ENCODE measurements at places on chromosomes 7 and 10.

DNA sequence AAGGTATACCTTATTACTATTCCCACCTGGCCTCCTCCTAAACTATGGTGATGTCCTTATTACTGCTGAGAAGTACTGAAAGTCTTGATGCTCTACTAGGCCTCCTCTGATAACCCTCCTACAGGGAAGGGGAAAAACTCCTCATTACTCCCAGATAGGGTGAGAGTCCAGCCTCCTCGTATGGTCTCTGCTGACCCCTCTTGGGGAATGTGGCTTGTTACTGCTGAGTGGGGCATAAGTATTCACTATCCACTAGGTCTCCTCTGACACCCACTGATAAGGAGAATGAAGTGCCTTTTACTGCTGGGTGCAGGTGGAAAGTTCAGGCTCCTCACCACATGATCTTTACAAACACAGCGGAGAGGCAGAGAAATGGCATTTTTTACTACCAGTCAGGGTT lies 222.9 kb downstream of the CHRM2 start:
- DNase-seq, result no peak

GRCh38 chr7:46576950-46577349 lies 655.9 kb upstream of the IGFBP3 start:
- DNase-seq, result no peak

DNA sequence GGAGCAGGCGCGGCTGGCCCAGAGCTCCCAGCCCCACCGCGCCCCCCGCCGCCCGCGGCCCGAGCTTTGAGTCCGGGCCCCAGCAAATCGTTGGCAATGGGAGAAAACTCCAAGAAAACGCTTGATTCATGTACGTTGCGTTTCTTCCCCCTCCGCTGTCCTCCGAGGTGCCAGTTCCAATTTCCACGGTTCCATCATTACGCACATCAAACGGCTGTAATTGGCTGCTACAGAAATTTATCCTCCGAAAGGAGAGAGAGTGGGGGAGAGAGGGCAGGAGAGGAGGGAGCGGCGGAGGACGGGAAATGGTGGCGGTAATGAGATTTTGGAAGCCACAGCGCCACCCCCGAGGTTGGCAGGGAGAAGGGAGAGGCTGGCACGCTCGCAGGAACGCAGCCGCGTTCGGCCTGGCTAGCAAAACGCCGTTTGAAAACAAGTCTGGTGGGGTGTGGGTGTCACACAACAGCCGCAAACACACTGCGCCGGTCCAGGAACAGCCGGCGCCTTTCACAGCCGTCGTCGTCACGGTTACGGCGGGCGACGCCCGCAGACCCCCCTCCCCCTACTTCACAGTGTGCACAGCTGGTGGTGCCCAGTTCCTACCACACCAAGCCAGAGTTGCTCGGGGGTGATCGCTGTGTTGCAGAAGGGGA lies 57.5 kb downstream of the UNCX start:
- no peak for DNase-seq

DNA sequence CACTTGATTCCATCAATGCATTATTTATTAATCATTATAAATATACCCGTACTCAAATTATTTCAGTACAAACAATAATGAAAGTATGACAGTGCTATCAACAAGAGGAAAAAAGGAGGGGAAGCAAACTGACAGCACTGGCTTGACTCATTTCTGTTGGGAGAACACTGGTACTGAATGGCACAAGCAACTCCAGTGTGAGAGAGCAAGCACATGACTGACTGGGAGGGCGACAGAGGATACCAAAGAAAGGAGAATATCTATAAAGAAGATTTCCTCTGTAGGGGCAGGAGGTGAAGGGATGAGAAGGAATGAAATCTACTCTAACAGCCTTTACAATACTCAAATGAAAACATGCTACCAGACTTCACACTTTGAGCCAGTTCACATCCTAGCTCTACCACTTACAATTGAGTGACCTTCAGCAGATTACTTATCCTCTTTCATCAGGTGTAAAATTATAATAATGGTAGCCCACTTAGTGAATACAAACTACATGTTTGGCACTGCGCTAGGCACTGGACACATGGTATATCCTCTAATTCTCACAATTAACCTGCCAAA lies 1.5 kb downstream of the USP54 start:
- no peak for DNase-seq

- no peak for DNase-seq
Observed at GRCh38 chr10:110553905-110554304, 13.6 kb upstream of the SMC3 start.

DNA sequence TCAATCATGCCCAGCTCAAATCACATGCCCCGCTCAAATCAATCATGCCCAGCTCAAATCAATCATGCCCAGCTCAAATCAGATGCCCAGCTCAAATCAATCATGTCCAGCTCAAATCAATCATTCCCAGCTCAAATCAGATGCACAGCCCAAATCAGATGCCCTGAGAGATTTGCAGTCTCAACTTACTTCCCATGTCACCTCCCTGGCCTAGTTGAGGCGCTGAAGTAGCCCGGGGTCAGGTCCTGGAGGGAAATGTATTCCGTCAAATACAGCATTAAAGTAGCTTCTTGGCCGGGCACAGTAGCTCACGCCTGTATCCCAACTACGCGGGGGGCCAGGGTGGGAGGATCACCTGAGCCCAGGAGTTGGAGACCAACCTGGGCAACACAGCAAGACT lies 15.7 kb upstream of the PRKAR1B start:
- no peak for DNase-seq

GRCh38 chr10:37146443-37146842 lies 21.0 kb downstream of the ANKRD30A start:
- no peak for DNase-seq

- DNase-seq, result no peak
Observed at GRCh38 chr10:930625-931325, 730 bp downstream of the LARP4B start.

DNA sequence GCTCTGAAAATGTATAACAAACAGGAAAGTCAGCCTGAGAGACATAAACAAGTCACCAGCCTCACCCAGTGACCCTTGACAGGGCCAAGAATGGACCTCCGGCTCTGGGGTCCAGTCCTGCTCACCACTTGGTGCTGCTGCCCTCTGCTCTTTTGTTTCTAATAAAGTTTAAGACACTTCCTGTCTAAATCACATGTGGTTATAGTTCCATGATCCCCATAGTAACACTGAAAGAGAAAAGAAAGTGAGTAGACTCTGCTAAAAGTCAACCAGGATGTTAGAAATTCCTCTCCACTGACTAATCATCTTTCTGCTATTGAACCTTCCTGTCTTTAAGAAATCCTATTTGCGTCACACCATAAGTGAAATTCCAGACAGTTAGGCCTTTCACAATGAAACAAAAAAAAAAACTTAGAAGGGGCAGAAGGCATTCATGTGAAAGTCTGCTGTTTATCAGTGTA lies 179.2 kb upstream of the BET1 start:
- DNase-seq, result no peak

DNA sequence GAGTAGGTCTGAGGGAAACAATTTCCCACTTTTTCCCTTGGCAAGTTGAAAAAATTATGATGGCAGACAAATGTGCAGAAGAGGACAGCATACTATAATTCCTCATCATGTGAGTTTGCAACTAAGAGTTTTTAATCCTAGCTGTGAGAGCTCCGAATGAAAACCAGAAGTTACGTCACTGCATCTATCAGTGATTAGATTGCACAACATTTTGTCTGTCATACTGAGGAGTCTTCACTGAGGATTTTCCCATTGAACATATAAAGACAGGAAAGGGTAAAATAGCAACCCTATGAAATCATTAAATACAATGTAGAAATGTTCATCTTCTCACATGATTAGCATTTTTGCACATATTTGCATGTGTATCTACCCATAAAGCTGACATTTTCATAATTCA lies 45.8 kb downstream of the ZNF736 start:
- no peak for DNase-seq

GRCh38 chr10:132630666-132631337 lies 93.2 kb downstream of the INPP5A start:
- DNase-seq, result no peak

- DNase-seq, result no peak
Observed at GRCh38 chr7:142865766-142866165, 10.9 kb downstream of the EPHB6 start.

GRCh38 chr10:68408898-68409518 lies 1.9 kb upstream of the RUFY2 start:
- DNase-seq, result no peak

DNA sequence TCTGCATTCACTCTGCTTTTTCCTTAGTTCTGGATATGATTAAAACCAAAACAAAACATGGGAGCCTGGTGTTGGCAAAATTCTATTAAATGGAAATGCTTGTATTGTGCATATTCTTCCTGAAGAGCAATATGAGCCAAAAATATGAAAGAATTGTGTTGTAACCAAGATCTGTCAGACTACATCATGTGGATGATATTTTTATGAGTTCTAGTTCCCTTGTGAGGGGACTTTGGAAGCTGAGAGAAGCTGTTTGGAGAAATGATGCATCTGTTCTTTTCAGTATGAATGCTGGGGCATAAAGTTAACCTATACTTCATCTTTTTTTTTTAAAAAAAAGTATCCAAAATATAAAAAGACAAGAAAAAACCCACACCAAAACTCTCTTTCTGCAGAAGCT lies 782.7 kb downstream of the ANKRD7 start:
- DNase-seq, result no peak

DNA sequence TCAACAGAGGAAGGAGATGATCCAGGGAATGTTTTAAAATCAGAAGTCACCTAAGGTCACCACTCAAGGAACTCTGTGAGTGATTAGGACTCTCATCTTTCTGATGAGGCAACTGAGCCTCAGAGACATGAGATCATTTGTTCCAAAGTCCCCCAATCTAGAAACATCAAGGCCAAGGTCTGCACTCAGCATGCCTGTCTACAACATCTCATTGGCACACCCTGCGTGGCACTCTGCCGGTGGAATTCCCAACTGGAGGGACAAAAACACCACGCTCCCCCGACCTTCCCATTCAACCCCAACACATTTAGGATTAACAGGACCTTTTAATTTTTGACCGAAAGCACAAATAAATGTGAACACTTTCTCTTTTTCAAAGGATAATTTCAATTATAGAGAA lies 31.4 kb downstream of the CPXM2 start:
- DNase-seq, result no peak

DNA sequence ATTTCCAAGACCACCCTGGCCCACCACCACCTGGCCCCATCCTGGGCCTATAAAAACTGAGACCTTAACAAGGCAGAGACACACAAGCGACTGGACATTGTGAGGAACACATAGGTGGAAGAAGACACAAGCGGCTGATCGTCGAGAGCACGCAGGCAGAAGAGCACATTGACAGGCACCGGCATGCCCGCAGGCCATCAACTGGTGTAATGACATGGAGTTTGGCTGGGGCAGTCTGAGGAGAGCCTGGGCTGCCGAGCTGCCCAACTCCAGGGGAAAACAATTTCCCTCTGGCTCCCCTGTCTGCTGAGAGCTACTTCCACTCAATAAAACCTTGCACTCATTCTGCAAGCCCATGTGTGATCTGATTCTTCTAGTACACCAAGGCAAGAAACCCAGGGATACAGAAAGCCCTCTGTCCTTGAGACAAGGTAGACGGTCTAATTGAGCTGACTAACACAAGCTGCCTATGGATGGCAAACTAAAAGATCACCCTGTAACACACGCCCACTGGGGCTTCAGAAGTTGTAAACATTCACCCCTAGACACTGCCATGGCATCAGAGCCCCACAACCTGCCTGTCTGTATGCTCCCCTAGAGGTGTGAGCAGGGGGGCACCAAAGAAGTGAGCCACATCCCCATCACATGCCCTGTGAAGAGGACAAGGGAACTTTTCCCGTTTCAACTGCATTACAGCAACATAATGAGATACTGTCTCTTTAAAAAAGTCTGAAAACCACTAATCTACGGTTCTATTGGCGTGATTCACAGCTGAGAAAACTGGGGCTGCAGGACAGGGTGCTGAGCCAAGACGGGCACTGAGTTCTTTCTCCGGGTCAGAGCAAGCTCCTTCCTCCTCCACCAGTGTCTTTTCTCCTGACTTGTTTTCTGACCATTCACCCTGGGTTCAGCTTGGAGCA lies 18.5 kb upstream of the TNS3 start:
- DNase-seq, result no peak

DNA sequence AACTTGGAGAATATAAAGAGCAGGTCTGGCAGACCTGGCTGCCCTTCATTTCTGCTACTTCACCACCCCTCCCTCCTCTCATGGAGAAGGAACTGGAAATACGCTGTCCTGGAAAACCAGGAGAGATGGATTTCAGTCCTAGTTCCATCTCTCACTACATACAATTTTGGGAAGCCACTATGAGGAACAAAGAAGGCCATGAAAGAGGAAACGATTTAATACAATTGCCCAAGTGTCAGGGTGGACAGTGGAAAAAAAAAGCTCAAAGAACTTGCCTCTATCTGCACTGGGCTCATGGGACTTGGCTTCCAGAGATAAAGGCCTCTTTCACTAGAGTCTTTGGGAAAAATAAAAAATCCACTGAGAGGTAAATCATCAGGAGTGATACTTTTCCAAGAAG lies 561.7 kb downstream of the KCNMA1 start:
- no peak for DNase-seq

DNA sequence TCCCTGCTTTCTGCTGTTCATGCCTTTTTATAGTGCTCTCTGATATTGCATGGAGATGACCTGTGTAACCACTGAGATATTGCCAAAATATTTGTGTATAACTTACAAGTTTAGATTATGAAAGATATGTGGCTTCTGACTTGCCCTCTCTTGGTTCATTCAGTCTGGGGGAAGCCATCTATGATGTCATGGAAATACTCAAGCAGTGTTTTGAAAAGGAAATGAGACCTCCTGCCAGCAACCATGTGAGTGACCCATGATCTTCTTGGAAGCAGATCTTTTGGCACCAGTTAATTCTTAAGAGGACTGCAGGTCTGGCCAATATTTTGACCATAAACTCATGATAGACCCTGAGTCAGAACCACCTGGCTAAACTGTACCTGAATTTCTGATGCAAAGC lies 183.0 kb downstream of the THSD7A start:
- DNase-seq, result no peak

GRCh38 chr10:104317269-104317710 lies 21.0 kb downstream of the ITPRIP start:
- DNase-seq, result no peak

DNA sequence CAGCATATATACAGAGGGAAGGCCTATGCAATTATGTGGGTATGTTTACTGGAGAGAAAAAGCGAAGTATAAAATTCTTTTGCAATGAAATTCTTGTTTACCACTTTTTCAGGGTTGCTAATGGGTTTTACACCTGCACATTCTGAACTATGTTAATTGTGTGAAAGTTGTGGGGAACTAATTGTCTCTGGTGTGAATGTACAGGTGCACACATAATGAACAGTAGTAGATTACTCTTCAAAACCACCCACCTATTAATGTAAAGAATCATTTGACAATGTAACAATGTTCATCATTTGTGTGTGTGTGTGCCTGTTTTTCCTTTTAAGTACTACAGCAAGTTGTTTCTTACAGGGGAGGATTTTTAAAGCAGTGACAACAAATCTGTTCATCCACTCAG lies 80.0 kb upstream of the FEZF1 start:
- no peak for DNase-seq

- DNase-seq, result no peak
Observed at GRCh38 chr7:25762511-25763462, 389.2 kb upstream of the NFE2L3 start.

DNA sequence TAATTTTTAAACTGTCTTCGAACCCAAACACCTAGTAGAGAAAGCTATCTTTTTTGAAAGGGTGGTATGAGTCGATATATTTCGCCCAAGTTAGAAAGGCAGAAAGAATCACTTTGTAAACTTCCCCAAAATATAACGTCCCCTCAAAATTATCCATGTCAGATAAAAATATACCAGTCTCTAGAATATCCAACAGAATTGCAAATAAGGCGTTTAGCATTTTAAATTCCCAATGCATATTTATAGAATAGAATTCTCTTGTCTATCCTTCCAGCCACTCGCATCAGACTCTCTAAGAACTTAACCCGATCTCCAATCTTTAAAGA lies 2.1 kb downstream of the CTBP2 start:
- no peak for DNase-seq
